ENCODE measurements at places on chromosomes 11 and 22.
A peak's percentile ranks its signal among the peaks of the same experiment; 100 is the strongest.

DNA sequence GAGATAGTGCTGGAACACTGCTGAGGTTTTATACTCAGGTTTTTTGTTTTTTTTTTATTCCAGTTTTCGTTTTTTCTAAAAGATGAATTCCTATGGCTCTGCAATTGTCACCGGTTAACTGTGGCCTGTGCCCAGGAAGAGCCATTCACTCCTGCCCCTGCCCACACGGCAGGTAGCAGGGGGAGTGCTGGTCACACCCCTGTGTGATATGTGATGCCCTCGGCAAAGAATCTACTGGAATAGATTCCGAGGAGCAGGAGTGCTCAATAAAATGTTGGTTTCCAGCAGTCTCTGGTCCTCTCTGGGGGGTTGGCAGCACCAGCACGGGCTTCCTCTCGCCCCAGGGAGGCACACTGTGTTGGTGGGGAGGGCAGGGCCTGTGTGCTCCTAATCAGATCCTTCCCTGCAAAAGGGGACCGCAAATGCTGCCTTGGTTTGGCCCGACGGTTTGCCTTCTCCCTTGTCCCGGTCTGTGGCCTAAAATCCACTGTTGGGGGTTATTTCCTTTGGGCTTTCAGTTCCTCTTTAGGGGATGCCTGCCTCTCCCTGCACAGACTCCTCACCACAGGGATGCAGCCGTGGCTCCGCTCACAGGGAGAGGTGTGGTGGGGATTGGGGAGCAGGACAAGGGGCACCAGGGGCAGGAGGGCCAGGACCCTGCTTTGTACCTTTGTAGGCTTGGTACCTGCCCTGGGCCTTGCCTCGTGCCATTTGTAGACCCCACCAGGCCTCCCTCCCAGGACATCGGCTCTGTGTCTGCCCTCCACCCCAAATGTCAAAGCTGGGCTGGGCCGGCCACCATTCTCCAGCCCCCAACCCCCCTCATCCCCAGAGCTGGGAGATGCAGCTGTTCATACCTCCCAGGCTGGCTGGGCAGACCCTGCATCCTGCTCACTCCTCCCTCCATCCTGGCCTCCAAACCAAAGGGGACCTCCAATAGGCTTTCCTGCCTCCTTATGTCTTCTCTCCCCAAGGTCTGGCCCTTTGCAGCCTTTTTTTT, 13.5 kb downstream of the MCAT start:
- no peak for DNase-seq

DNA sequence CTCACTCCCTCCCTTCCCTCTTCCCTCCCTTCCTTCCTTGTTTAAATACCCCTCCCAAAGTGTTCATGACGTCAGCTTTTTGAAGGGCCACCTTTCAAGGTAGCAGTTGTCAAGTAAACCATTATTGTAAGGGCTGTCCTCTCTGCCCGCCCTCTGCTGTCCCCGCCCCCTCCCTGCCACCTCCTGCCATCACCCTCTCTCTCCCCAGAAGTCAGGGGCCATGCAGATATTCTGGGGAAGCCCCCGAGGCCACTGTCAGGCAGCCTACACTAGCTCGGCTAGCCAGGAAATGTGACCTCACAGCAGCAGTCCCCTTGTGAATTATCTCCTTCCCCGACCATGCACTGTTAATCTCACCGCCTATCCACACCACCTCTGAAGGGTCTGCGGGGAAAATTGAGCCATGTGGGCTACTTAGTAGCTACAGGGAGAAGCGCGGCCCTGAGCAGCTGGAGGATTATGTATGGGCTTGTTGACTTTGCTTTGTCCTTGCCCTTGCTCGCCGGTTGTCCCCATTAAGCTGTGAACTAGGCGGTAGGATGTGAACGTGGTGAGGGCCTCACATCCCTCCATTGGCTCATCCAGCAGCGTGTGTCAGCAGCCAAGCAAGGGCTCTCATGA, 42.1 kb upstream of the ATXN10 start:
- DNase-seq, result no peak

DNA sequence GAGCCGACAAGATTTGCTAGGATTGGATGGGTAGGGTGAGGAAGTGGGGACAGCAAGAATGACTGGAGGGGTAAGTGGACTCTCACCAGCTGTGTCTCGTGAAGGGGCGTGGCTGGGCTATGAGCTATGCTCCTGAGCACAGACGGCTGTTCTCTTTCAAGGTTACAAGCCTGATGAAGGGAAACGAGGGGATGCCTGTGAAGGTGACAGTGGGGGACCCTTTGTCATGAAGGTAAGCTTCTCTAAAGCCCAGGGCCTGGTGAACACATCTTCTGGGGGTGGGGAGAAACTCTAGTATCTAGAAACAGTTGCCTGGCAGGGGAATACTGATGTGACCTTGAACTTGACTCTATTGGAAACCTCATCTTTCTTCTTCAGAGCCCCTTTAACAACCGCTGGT, 19.9 kb downstream of the F2 start:
- DNase-seq, result no peak

- no peak for DNase-seq
Measured at GRCh38 chr11:8234425-8234821, 29.3 kb downstream of the LMO1 start.

DNA sequence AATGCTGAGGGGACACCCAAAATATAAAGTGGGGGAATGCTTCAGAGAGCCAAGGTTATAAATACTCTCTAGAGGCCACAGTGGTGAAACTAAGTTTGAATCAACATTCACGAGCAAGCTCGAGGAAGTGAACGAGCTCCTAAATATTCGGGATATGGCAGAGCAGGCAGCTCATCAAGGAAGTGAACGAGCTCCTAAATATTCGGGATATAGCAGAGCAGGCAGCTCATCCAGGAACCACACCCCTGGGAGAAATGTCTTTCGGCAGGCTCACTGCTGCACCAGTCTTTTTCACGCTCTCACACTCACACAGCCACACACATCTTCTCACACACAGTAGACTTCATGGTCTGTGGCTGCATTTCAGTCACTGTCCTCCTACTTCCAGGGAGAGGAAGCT, 787.5 kb downstream of the OPCML start:
- DNase-seq, result no peak

DNA sequence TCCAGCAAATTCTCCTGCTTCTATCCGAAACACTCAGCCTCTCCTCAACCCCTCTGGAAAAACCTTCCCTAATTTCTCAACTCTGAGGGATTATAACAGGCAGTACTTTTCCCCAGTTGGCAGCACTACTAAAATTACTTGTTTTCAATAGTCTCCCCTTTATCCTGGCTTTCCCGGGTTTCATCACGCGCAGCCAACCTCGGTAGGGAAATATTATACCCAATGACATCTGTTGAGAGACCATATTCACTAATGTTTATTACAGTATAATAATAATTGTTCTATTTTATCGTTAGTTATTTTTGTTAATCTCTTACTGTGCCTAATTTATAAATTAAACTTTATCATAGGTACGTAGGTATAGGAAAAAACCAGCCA, 330 bp upstream of the POLD3 start:
- DNase-seq, result no peak

GRCh38 chr22:38017272-38017920, 33.0 kb upstream of the SOX10 start:
- DNase-seq, result no peak

GRCh38 chr22:22657712-22658111, 13.3 kb downstream of the GGTLC2 start:
- DNase-seq, result no peak

GRCh38 chr11:113006896-113007445, 45.8 kb downstream of the NCAM1 start:
- no peak for DNase-seq

DNA sequence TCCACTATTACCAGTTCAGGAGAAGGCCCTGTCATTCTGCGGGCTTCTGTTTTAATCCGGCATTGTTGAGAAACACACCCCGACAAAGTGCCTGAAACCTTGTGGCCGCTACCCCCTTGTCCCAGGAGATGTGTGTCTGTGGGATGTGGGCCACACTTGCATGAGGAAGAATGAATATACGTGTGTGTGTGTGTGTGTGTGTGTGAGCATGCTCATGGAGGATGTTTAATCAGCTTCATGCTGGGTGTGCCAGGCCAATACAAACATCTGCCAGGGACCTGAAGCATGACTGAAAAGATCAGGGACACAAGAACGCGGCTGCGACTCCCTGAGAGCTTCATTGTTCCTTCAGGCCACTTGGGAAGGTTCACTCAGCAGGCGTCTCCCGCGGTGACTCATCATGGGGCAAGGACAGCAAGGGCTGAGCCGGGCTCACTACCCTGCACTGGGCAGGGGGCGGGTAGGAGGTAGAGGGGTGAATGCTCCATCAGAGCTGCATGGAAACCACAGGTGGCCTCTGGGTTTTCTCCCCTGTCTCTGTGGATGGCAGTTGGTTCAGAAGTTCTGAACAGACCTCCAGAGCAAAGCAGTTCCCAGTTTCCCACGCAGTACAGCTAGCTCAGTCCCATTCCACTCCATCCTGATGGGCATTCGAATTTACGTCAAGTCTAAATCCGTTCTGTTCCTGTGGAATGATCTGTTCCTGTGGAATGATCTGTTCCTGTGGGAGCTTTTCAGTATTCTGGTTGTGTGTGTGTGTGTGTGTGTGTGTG, 7.0 kb upstream of the MALAT1 start:
- no peak for DNase-seq

- DNase-seq, result no peak
Measured at GRCh38 chr11:6319704-6320410, 444 bp downstream of the CAVIN3 start.

DNA sequence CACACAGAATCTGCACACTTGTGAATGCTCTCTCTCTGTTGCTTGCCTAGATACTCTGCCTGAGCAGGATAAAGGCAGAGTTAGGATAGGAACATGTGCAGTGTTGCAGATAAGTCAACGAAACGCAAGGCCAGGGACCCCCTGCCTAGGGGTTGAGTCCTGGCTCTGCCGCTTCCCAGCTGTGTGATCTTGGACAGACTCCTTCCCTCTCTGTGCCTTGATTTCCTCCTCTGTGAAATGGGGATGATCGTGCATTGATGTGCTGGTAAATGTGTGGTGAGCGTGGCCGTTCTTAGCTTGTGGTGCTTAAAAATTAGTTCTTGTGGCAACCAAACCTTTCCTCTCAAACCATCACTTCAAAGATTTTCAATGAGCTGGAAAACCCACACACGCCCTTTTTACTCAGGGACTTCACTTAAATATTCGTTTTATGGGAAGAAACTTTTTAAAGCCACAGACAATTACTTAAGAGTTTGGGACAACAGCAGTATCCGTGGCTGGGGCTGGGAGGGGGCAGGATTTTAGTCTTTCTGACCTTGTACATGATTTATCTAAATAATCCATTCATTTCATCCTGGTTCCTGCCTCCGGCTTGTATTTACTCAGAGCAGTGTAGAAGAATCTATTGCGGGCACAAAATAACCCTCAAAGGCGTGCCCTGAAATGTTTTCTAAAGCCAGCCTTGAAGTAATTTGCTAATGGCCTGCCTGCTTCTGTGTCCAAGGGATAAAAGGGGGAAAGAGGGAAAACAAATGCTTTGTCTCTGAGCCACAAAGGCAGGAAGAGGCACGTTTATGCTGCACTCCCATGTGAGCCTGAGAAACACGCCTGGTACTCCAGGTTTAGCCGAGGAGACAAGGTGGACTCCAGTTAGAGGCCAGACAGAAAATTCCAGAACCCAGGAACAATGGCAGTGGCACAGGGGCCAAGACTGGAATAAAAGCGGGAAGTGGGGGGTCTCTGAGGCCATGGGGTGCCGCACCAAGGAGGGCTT, 85.0 kb upstream of the CRYBB3 start:
- no peak for DNase-seq

DNA sequence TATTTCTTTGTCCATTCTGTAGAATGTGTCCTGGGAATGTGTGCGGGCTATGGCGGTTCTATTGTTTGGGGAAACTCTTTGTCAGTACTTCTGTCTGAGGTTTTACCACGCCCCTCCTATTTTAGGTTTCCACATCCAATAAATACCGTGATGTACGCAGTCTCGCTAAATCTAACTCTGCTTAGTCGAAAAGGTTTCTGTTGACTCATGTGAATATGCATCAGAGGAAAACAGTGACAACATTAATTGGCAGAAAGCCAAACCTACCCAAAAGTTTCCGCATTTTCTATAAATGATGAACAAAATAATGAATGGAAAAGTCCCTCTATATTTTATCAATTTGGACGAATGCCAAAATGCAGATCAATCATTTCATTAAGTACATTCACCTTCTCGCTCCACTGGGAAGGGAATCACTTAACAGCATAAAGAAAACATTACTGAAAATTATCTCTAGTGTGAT, 143.4 kb downstream of the MAML2 start:
- peak; percentile 79 for DNase-seq

DNA sequence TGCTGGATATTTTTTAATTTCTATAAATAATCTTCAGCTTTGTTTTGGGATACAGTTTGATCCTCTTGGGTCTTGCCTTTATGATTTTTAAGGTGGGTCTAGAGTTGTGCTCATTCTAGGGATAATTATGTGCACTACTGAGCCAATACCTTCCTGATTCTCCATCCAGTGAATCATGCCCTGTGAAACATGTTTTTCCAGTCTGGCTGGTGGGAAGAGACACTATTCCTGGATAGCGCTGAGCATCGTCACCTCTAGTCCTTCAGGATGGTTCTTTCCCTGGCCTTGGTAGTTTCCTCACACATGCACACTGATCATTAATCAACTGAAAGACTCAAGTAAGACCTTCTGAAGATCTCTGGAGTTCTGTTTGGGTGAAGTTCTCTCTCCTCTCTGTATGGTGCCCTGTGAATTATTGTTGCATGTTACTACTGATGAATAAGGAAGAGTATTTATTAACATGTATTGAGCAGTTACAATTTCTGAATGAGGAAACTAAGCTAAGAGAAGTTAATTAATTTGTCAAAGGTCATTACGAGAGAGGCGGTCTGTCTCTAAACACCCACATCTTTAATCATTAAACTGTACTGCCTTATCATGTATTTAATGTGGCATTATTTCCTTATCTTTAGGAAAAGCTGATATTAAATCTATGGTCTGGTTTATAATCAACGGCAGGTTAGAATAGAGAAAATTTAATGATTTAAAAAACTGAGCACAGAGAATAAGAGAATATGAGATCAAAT, 39.1 kb upstream of the LIPT2 start:
- no peak for DNase-seq

- no peak for DNase-seq
Measured at GRCh38 chr22:23106906-23107367, 34.9 kb downstream of the RSPH14 start.

DNA sequence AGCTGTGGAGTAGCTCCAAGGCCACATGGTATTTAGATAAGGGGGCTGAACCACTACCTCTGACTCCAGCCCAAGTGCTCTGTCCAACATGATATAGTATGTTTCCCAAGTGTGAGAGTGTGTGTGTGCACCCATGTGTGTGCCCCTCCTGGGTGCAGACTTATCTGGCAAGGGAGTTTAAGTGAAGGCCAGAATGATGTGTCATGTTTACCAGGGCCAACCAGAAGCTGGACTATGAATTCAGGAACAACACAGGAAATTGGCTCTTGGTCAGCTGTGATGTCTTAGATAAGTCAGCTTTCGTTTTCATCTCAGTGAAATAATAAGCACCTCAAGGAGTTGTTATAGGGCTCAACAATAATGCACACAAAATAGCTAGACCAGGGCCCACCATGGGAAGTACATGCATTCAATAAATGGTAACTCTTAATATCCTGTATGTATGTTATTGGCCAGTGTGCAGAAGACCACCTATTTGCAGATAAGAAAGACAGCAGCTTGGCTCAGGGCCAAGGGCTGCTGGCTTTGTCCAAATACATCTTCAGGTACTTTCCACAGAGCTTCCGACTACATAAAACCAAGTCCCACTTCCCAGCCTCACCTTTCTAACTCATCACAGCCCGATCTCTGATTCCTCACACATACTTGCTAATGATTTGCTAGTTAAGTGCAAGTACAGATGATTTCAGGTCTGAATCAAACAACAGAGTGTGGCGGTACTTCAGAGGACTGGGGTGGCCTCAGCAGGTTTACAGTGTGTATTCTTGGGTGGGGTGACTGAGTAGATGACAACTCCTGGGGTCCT, 120.9 kb downstream of the ME3 start:
- no peak for DNase-seq

GRCh38 chr11:12410006-12410728, 32.8 kb downstream of the PARVA start:
- DNase-seq, result no peak
